ENCODE measurements at places on chromosomes 11 and 22. TPM values are rescaled to one million over a fixed set of nuclear protein-coding genes. Genes with fewer than 3 reads are reported as not detected.
A peak's percentile ranks its signal among the peaks of the same experiment; 100 is the strongest.

GRCh38 chr11:130183878-130184610 is 24.5 kb downstream of the ST14 start:
- DNase-seq = peak; percentile 29
- no peaks in the 10 kb centered on the region for H3K36me3 ChIP-seq
- peaks cover 12% of the 10 kb centered on the region for H3K4me1 ChIP-seq
- no peaks in the 10 kb centered on the region for H3K27me3 ChIP-seq

- H3K27me3 ChIP-seq = no peaks in the 10 kb centered on the region
- no peak overlapping the region for H3K27ac ChIP-seq
- no peaks in the 10 kb centered on the region for H3K36me3 ChIP-seq
- H3K4me1 ChIP-seq = no peaks in the 10 kb centered on the region
- DNase-seq = no peak
- no peak overlapping the region for H3K4me3 ChIP-seq
Observed at GRCh38 chr22:26234296-26234695, 65.0 kb downstream of the SEZ6L start.

- H3K27ac ChIP-seq = no peak overlapping the region
- no peak overlapping the region for H3K4me3 ChIP-seq
- H3K36me3 ChIP-seq = no peaks in the 10 kb centered on the region
- peak; percentile 90 for DNase-seq
- peaks cover 10% of the 10 kb centered on the region for H3K4me1 ChIP-seq
Observed at GRCh38 chr11:3642071-3642951, 519 bp upstream of the ART5 start.

DNA sequence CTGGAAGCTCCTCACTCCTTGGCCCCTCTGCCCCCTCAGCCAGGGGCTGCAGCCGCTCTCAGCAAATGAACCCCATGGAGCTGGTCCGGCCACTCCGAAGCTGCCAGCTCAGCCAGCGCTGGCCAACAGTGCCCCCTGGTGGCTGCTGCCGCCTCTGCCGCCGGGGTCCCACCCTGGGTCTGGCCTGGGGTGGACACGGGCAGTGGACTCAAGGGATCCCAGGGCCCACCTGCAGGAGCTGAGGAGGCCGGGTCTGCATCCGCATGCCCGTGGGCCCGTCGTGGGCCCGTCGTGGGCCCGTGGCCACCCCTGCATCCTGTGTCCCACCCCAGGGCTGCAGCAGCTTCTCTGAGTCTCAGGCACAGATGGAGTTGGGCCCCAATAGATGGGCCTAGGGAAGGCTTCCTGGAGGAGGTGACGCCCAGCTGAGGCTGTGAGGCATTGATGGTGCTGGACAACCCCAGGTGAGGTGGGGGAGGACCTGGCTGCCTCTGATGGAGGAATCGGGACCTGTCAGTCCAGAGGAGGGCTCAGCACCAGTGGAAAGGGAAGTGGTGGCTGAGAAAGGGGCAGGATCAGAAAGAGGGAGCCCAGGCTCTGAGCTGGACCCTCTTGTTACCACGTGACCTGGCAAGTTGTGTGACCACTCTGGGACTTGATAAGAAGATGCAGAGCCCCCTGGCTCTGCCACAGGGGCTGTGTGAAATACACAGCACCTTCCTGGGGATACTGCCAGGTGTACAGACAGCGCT is 522.3 kb downstream of the BRD1 start:
- H3K4me3 ChIP-seq = no peak overlapping the region
- peaks cover 2% of the 10 kb centered on the region for H3K27me3 ChIP-seq
- no peaks in the 10 kb centered on the region for H3K36me3 ChIP-seq
- H3K4me1 ChIP-seq = no peaks in the 10 kb centered on the region

DNA sequence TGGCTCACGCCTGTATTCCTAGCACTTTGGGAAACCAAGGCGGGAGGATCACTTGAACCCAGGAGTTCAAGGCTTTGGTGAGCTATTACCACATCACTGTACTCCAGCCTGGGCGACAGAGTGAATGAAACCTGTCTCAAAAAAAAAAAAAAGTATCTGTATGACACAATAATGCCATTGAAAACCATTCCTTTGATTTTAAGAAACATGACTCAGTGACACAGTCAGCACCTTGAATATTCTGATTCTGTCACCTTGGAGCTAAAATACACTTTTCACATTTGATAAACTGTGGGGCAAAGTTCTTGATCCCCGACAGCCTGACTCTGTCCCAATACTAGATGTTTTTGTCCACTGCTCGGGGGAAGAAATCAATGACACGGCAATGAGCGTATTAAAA is 16.7 kb upstream of the ELFN2 start:
- H3K27me3 ChIP-seq = no peaks in the 10 kb centered on the region
- H3K36me3 ChIP-seq = no peaks in the 10 kb centered on the region
- DNase-seq = no peak
- peaks cover 4% of the 10 kb centered on the region for H3K4me1 ChIP-seq

GRCh38 chr11:112540261-112540660 is 279.6 kb upstream of the PLET1 start:
- H3K27me3 ChIP-seq = no peaks in the 10 kb centered on the region
- H3K27ac ChIP-seq = no peak overlapping the region
- no peaks in the 10 kb centered on the region for H3K36me3 ChIP-seq
- no peak overlapping the region for H3K4me3 ChIP-seq
- H3K4me1 ChIP-seq = peaks cover 3% of the 10 kb centered on the region
- no peak for DNase-seq

The PIWIL4 gene
- 5.8 TPM for total RNA-seq

The SHISA8 gene
- 0.34 TPM for total RNA-seq

The CLDN5 gene
- total RNA-seq = 157 TPM

The MPZL2 gene
- 143 TPM for total RNA-seq

The SMIM35 gene
- total RNA-seq = 0.17 TPM

The DLG2 gene
- total RNA-seq = 24.1 TPM

The CCT8L2 gene
- total RNA-seq = not detected

Data from lung (tissue), 17 donors.